ENCODE measurements at places on chromosomes 1 and 21. TPM values are rescaled to one million over a fixed set of nuclear protein-coding genes. Genes with fewer than 3 reads are reported as not detected.

Gene MROH9
- not detected for total RNA-seq

Gene TBX19
- 2.9 TPM for total RNA-seq

Gene REN
- total RNA-seq: not detected

Gene ADAMTS4
- total RNA-seq: 2.4 TPM

Gene NECTIN4
- total RNA-seq: 4.0 TPM

Gene RAB25
- total RNA-seq: 213 TPM

Gene IGSF9
- total RNA-seq: 88.8 TPM

Gene LCE1A
- total RNA-seq: not detected

Gene LORICRIN
- total RNA-seq: not detected

Gene NUDT17
- not detected for total RNA-seq

Gene B4GALT3
- total RNA-seq: 71.4 TPM

Gene PIGM
- total RNA-seq: 3.8 TPM

Gene TBX15
- total RNA-seq: 0.32 TPM

Gene OR2M3
- total RNA-seq: not detected

Gene APH1A
- total RNA-seq: 118 TPM

Gene CELA2A
- not detected for total RNA-seq

Gene HTR1D
- total RNA-seq: 0.14 TPM

Gene NGF
- total RNA-seq: not detected

Gene PARK7
- total RNA-seq: 40.4 TPM

Gene DFFB
- total RNA-seq: 15.7 TPM

Gene RHD
- total RNA-seq: not detected

Gene ZNF678
- 5.2 TPM for total RNA-seq

Gene RASAL2
- total RNA-seq: 26.1 TPM

Measured in transverse colon (tissue), 4 donors.